Renal cortex interstitium (tissue), 15 donors: ENCODE measurements at places on chromosomes 16 and 17. TPM values are rescaled to one million over a fixed set of nuclear protein-coding genes. Genes with fewer than 3 reads are reported as not detected.

DNA sequence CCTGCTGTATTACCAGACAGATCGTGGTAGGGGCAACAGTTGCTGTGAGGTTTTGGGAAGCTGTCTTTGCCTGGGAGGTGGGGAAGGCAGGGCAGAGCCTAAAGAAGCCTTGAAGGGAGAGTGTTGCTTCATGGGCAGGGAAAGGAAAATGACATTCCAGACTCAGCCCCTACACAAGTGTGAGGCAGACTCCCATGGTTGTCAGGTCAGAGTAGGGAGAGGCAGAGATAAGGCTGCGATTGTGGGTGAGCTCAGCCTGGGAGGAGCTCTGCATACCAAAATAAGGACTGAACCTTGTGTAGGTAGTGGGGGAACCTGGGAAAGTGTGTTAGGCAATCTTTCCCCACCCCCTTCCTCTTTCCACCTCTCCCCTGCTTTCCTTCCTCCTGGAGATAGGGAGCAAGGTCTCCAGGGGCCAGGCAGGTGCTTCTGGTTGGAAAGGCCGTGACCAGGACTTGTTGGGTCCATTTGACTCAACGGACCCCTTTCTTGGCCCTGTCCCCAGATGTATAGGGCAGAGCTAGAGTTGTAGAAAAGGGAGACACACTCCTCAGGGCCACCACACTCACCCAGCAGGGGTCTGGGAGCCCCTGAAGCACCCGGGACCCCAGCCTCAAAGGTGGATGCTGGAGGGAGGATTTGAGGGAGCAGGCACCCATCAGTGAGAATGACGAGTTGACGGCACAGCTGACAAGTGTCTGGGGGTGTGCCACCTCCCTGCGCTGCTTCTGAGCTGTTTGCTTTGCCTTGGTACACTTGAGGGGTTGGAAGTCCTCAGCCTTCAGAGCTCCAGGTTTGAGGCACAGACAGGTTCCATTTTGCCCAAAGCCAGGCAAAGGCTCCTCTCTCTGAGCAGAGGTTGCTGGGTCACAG, 18.5 kb upstream of the TOB1 start:
- no peak for DNase-seq

DNA sequence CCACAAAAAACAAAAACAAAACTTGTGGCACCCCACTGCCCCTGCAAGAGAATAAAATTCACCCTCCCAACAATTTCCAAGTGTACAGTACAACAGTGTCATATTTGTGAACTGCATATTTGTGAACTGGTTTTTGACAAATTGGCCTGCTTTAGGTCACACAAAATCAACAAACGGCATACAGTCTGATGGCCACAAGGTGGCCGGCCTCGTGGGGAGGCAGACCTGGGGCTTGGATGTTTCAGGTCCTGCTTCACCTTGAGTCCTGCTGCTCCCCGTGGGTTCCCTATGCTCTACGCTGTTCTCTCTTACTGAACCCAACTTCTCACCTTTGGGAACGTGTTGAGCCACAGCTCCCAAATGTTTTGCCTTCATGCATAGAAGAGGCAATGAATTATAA, 102.2 kb downstream of the CDK5R1 start:
- no peak for DNase-seq

DNA sequence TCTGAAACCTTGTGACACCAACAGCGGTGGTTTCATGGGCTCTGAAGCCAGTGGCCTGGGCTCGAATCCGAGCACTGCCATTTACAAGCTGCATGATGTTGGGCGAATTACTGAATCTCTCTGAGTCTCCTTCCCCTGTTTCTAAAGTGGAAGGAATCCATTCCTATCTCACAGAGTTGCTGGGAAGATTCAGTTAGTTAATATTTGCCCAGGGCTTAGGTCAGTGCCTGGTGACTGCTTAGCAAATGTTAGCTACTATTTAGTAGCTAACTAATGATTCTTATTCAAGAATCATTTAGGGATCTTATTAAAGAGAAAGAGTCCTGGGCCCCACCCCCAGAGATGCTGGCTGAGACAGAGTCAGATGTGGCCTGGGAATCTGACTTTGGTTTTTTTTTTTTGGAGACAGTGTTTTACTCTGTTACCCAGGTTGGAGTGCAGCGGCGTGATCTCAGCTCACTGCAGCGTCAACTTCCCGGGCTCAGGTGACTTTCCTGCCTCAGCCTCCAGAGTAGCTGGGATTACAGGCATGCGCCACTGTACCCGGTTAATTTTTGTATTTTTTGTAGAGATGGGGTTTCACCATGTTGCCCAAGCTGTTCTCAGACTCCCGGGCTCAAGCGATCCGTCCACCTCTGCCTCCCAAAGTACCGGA, 33.6 kb upstream of the RAI1 start:
- DNase-seq, result no peak

GRCh38 chr16:29784901-29785500, 5.5 kb upstream of the KIF22 start:
- no peak for DNase-seq

GRCh38 chr17:49990921-49991320, 4.1 kb downstream of the DLX3 start:
- no peak for DNase-seq

Gene CES1
- 5.4 TPM for polyA plus RNA-seq

- DNase-seq, result no peak
Observed at GRCh38 chr16:66703406-66704215, 7.1 kb upstream of the CMTM4 start.

Gene TBC1D3H
- not detected for polyA plus RNA-seq

Gene KRTAP4-9
- polyA plus RNA-seq, result not detected

DNA sequence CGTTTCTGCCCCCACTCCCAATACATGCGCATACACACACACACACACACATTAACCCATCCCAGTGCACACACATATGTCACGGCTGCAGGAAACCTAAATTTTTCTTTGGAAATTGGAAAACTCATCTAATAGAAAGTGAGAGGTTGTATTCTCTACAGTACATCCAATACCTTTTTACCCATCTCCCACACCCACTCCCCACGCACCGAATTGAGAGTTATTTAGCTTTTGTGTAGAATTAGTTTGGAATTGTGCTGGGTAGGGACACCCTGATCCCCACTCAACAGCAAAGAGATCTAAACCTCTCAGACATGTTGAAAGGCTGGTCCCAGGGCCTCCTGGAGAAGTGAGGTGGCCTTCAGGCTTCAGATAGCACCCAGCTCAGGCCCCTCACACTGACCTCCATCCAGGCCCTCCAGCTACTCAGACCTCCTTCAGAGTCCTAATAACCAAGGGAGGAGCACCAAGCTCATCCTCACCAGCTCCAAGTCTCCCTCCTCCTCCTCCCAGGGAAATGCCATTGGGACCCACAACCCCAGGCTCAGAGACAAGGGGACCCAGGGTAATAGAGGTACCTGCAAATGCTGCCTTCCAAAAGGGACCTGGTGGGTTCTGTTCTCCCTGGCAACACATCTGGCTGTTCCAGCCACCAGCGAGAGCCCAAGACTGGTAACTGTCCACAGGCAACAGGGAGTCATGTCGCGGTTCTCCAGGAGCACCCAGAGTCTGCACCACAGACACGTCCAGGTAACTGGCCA, 955 bp downstream of the HOXB13 start:
- DNase-seq, result no peak

Gene CNTNAP1
- polyA plus RNA-seq, result 8.9 TPM

Gene C16orf74
- 4.5 TPM for polyA plus RNA-seq

GRCh38 chr17:42174126-42174783, 6.7 kb downstream of the KCNH4 start:
- no peak for DNase-seq

Gene CTF1
- polyA plus RNA-seq, result 6.5 TPM

Gene ZNF771
- 7.2 TPM for polyA plus RNA-seq

DNA sequence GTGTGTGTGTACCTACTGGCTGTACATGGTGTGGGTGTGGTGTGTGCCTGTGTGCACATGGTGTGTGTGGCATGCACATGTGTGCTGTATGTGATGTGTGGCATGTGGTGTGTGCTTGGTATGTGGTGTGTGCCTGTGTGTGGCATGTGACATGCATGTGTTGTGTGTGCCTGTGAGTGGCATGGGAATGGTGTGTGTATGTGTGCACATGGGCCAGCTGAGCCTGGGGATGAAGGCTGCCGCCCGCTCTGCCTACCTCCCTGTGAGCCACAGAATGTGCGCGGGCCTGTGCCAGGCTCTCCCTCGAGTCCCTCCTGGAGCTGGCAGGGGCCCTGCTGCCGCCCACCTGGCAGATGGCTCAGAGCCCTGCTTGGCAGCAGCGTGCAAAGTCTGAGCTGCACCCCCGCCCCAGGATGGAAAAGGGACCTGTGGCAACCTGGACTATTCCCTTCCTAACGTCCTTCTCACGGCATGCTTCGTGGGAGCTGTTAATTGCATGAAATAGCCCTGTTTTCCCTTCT, 9.3 kb downstream of the PRSS27 start:
- DNase-seq, result no peak

DNA sequence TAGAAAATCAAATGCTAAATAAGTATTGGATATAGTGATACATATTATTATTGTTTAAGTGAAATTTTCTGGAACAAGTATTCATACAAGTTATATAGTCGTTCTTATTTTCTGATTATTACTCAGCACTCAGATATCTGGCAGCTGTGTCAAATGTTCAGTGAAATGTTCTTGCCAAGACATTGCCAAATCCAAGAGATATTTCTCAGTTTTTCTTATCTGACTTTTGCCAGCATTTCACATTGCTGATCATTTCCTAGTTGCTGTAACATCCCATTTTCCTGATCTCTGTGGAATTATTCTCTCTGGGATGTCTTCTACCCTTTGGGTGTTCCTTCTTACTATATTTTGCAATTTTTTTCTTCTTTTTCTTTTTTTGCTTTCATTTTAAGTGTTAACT, 262.3 kb downstream of the KIF2B start:
- no peak for DNase-seq

Gene C1QTNF8
- polyA plus RNA-seq, result not detected

Gene KRTAP9-8
- polyA plus RNA-seq, result not detected

Gene RASL10B
- polyA plus RNA-seq, result 18.4 TPM

Gene LDHD
- 4.3 TPM for polyA plus RNA-seq

DNA sequence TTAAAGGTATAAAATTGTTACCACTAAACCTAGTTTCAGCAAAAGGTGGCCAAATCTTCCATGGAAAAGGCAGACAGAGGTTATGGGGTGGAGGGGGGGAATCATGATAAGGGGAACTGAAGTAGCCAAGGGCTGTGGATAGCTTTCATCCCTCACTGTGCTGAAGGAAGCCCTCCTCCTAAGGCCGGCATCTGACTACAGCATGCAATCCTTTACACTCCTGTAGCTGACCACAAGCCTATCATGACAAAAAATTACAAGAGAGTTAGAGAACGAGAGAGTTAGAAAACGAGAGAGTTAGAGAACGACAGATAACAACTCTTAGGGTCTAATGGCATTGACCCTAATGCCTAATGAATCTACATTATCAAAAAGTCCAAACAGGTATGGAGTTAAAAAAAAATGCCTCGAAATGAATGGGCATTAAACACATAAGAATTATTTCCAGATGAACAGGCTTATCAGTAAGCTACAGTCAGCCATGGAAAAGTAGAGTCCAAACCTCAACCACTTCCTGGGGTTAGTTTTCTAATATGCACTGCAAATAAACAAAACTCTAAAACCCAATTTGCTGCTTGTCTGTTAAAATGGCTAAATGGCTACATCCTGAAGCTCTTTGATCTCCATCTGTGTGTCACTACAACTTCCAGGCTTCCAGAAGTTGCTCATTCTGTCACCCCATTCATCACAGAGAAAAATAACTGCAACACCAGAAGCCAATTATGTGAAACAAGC, 29.7 kb downstream of the DUSP14 start:
- DNase-seq, result no peak

Gene RNF222
- 0.20 TPM for polyA plus RNA-seq

DNA sequence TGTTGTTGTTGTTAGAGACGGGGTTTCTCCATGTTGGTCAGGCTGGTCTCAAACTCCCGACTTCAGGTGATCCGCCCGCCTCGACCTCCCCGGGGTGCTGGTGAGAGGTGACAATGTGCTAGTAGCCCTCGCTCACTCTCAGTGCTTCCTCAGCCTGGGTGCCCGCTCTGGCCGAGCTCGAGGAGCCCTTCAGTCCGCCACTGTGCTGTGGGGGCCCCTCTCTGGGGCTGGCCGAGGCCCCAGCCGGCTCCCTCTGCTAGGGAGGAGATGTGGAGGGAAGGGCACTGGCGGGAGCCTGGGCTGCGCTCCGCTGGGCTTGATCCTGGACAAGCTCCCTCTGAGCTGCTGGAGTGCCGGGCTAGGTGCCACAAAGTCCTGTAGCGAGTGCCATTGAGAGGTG, 21.7 kb upstream of the RBL2 start:
- no peak for DNase-seq

Gene ETV4
- polyA plus RNA-seq, result 45.7 TPM

- DNase-seq, result no peak
Observed at GRCh38 chr17:40069751-40070708, 7.3 kb downstream of the THRA start.

DNA sequence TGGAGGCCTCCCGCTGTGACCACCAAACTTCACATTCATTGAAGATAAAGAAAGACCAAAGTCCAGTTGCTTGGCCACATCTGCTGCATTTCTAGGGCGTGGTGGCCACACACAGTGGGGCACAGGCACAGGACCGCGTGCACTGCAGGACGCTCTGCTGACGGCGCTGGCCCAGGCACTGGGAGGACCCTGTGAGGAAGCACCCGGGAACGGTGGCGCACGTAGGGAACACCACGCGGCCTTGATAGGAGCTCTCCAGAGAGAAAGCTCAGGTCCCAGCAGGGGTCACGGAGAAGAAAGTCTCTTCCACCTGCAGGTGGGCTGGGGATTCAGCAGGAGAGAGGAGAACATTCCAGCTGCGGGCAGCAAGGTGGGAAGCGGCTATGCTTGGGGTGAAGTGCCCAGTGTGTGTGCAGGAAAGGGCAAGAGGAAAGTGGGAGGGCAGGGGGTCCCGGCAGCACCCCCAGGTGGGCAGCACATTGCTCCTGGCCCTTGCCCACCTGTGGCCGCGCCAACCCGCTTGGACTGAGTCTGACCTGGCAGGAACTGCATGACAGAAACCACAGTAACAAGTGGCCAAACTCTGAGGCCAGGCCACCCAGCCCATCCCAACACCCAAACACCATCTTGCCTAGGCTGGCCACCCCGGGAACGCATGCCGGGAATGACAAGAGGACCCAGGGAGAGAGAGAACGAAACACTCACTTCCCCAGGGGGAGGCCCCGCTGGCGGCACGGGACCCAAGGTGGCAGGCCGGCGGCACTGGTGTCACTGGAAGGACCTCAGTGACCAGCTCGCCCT, 32.8 kb downstream of the TBC1D16 start:
- no peak for DNase-seq

- DNase-seq, result no peak
Observed at GRCh38 chr16:48361012-48361411, 24.2 kb downstream of the SIAH1 start.

GRCh38 chr16:82884320-82884898, 257.6 kb downstream of the CDH13 start:
- no peak for DNase-seq

Gene OR4D1
- not detected for polyA plus RNA-seq

Gene ADAD2
- polyA plus RNA-seq, result not detected

Gene EMP2
- 20.7 TPM for polyA plus RNA-seq

GRCh38 chr17:38418062-38418692, 10.1 kb upstream of the ARHGAP23 start:
- DNase-seq, result no peak
